ENCODE measurements at places on chromosomes 1 and 21. TPM values are rescaled to one million over a fixed set of nuclear protein-coding genes. Genes with fewer than 3 reads are reported as not detected.
A peak's percentile ranks its signal among the peaks of the same experiment; 100 is the strongest.

NCSTN gene
- 110 TPM for total RNA-seq

DNA sequence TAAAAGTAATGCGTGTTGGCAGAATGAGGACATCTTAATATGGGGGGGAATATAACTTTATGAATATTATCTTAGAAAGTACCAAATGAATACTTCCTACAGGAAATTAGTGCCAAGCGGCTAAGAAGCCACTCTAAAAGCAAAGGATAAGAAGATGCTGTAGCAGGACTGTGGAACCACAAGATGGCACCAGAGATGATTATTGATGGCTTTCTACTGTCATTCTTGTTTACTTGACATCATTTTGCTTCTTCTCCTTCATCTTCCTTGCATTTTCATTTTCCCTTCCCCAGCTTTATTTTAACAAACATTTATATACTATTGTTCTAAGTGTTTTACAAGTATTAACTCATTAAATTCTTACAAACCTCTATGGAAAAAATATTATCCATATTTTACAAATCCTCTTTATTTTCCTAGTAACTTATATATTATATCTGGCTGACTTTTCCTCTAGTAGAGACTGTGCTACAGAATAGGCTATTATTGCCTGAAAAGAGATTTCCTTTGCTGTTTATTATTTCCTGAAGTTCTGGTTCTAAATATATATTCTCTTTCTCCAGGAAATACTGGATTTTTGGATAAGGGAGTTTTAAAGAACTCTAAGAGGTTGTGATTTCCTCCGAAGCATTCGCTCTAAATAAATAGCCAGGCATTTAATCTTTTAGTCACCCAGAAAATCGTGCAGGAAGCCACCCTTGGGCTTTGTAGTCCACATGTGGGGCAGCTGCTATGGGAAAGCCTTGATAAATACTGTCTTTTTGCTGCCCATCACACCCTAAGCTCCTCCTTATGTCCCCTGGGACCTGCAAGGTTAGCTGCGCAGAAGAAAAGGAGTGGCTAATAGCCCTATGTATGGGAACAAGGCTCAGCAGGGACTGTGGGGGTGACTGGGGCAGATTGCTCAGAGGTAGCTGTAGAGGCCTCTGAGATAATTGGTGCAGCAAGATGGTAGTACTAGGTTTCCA, 69.8 kb downstream of the TPR start:
- H3K27ac ChIP-seq, result no peak overlapping the region
- H3K4me1 ChIP-seq, result peaks cover 11% of the 10 kb centered on the region
- no peaks in the 10 kb centered on the region for H3K27me3 ChIP-seq
- H3K36me3 ChIP-seq, result no peaks in the 10 kb centered on the region
- no peak overlapping the region for H3K4me3 ChIP-seq
- peak; percentile 70 for DNase-seq

DNA sequence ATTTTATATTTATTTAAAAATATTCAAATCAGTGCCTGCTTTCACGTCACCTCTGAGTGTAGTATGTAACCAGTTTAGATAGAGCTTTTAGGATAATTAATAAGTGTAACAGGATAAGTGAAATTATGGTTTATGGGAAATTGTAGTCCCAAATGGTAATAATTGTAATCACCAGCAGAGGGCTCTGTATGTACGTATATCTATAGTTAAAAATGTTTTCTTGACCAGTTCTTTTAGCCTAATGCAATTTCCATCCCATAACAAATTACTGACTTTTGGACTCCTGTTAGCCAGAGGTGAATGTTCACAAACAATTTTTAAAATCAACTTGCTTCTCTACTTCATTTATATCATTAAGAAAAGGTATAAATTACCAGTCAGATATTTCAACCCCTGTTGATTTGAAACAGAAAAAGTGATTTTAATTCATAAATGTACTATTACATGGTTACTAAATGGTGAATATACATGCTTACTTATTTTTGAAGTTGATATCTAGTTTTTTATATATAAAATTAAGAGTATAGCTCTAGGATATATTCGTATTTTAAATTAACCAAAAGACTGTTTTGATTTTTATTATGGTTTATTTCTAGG, 25.3 kb downstream of the SLC30A7 start:
- H3K4me1 ChIP-seq, result peaks cover 2% of the 10 kb centered on the region
- H3K27ac ChIP-seq, result no peak overlapping the region
- peaks cover 41% of the 10 kb centered on the region for H3K36me3 ChIP-seq
- no peaks in the 10 kb centered on the region for H3K27me3 ChIP-seq
- no peak for DNase-seq
- H3K4me3 ChIP-seq, result no peak overlapping the region

DNA sequence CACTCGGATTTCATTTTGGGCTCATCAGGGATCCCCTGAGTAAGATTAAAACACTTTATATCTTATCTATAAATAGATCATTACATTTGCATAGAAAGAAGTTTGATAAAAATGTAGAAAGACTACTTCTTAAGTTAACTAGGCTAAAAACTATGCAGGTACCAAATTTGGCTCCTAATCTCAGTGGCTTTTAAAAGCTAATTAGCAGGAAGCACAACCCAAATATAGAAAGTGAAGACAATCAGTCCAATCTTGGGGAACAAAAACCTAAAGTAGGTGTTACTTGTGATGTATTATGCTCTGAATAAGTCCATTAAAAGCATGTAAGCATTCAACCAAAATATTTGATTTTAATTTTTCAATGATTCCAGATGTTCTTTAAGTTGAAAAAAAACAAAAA, 35.4 kb downstream of the SMYD3 start:
- H3K36me3 ChIP-seq, result no peaks in the 10 kb centered on the region
- no peak overlapping the region for H3K4me3 ChIP-seq

OR6N1 gene
- total RNA-seq, result not detected

- no peak overlapping the region for H3K27ac ChIP-seq
- no peaks in the 10 kb centered on the region for H3K36me3 ChIP-seq
- no peak overlapping the region for H3K4me3 ChIP-seq
- DNase-seq, result no peak
- H3K27me3 ChIP-seq, result no peaks in the 10 kb centered on the region
- H3K4me1 ChIP-seq, result no peaks in the 10 kb centered on the region
Measured at GRCh38 chr1:55506740-55507577, 291.8 kb upstream of the USP24 start.

DNA sequence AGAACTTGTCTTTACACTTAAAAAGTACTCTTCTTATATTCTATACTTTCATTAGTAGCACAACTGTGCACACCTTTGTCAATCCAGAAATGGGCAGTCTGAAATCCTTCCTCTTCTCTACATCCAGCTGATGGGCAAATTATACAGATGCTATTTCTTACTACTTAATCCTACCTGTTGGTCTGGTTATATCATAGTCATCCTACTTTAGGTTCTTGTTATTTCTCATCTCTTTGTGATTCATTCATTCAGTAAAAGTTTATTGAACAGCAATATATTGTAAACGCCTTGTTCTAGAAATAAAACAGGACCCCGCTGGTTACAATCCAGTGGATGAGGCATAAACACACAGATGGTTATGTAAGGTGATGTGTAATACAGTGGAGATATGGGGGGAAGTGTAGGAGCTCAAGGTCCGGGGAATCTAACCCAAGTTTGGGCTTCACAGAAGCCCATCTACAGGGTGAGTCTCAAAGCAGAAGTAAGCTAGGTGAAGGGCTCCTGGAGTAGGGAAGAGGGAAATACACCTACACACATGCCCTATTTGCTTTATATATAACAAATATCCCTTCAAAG, 11.8 kb upstream of the FUBP1 start:
- H3K27me3 ChIP-seq, result no peaks in the 10 kb centered on the region
- H3K36me3 ChIP-seq, result peaks cover 2% of the 10 kb centered on the region
- no peak overlapping the region for H3K4me3 ChIP-seq
- H3K27ac ChIP-seq, result no peak overlapping the region
- H3K4me1 ChIP-seq, result no peaks in the 10 kb centered on the region

DNA sequence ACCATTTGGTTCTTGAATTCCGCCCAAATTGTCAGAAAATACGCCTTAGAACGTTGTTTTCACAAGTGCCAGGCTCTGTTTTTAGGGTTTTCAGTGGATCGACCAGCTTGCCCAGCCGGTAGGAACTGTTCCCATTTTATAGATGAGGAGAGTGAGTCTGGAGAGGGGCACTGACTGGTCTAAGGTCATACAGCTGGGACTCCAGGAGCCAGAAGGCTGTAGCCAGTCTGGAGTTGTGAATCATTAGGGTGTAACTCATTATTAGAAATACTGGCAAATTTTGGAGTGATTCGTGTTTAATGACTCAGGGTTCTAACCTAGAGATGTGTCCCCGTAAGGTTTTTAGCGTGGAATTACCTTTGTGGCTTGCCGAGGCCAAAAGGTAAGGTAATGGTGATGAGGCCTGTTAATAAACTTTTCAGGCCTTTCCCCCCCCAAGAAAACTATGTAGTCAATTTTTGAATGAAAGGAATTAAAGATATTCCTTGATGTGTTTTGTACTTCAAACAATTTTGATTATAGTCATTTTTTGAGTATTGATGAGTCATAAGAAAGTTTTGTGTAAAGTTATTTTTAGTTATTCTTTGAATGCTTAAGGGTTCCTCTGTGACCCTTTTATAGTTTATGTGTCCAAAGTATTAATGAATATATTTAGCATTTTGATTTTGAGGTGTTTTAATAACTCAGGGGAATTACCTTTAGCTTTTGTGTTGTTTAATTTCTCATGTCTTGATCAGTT, 2.1 kb downstream of the DYRK1A start:
- no peaks in the 10 kb centered on the region for H3K27me3 ChIP-seq
- no peak for DNase-seq
- peak overlapping the region; percentile 69 for H3K4me3 ChIP-seq
- H3K27ac ChIP-seq, result peak overlapping the region; percentile 83
- no peaks in the 10 kb centered on the region for H3K36me3 ChIP-seq

- H3K27me3 ChIP-seq, result no peaks in the 10 kb centered on the region
- H3K27ac ChIP-seq, result no peak overlapping the region
- H3K4me1 ChIP-seq, result no peaks in the 10 kb centered on the region
- no peak overlapping the region for H3K4me3 ChIP-seq
Measured at GRCh38 chr1:90384193-90384592, 332.9 kb downstream of the BARHL2 start.

All from natural killer cell (primary cell).